ENCODE measurements at places on chromosomes 1 and 21. TPM values are rescaled to one million over a fixed set of nuclear protein-coding genes. Genes with fewer than 3 reads are reported as not detected.

The ZNF695 gene
- 2.9 TPM for total RNA-seq

The SH3BGR gene
- total RNA-seq, result 0.30 TPM

The THEMIS2 gene
- 0.79 TPM for total RNA-seq

The WNT4 gene
- 0.17 TPM for total RNA-seq

The C1orf159 gene
- total RNA-seq, result 9.0 TPM

The TRIM17 gene
- total RNA-seq, result not detected

The CBR3 gene
- total RNA-seq, result 12.6 TPM

The C1QA gene
- total RNA-seq, result not detected

The PLPP3 gene
- total RNA-seq, result 30.4 TPM

The KRTAP12-2 gene
- not detected for total RNA-seq

The BEND5 gene
- total RNA-seq, result not detected

The PTPN22 gene
- total RNA-seq, result not detected

The OR6N1 gene
- not detected for total RNA-seq

The S100B gene
- total RNA-seq, result not detected

The GUCA2B gene
- total RNA-seq, result not detected

The OR2T33 gene
- total RNA-seq, result not detected

The CCDC27 gene
- not detected for total RNA-seq

The FCAMR gene
- total RNA-seq, result not detected
